ENCODE measurements at places on chromosomes 6 and 20.

DNA sequence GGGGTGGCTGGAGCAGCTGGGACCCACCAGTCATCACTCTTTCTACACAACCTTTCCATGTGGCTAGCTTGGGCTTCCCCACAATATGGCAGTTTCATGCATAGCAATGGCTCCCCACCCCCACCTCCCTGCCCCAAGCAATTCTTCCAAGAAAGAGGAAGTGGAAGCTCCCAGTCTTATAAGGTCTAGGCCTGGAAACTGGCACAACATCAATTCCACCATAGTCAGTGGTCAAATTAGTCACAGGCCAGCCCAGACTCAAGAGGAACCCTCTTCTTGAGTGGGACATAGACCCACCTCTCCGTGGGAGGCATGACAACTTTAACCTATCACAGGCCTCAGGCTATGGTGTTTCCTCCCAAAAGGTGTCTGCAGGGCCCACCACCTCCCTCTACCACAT lies 17.7 kb downstream of the TGM6 start:
- no peak for DNase-seq

DNA sequence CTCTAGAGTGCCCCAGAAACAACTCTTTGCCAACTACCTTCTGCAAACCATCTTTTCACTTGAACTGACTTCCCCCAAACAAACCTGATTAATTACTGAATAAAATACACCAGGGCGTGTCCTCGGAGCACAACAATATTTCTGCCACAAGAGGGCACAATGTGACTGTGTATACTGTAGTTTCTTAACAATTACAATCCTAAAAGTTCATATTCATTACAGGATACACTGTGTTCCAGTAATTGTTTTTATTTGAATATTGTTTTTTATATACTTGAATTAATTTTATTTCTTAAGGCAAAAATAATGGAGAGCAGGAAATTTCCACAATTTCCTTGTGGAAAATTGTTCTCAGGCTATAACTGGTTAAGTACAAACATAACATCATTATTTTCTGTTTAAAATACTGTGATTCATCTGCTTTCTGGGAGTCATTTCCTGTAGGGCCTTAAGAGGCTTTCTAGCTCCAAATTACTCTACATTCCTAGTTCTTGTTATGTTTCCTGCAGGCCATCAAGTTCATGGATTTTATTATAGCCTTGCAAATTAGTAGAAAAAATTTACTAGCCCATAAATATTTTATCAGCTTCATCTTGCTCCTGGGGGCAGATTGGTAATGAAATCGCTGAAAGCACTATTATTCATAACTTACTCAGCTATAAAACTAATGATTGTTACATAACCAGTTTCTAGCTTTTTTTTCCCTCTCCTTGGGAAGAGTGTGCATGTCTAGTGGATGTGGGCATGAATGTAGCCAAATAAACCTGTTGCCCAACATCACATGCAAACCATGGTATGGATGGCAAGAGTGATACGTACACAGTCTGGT lies 51.9 kb upstream of the SLC22A16 start:
- DNase-seq, result peak; percentile 58

DNA sequence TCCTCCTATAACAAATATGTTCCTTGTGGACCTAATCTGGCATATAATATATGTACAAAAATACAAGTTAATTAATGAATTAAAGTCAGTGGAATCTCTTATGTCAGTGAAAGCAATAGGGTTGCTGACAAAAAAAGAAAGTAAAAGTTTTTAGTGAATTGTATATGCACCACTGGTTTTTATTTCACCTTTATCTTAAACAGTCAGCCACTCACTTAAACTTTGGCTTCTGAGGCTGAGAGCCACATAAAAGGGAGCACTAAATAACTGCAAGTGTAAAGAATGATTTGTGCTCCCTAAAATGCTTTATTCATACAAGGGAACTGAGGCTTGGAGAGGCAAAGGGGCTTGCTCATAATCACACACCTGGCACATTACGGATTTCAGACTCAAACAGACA lies 9.9 kb upstream of the F13A1 start:
- DNase-seq, result peak; percentile 20

- no peak for DNase-seq
These were observed 28.6 kb downstream of the GPX5 start for GRCh38 chr6:28553986-28554881.

GRCh38 chr6:168525114-168525513 lies 84.1 kb downstream of the SMOC2 start:
- DNase-seq, result no peak

- no peak for DNase-seq
These were observed 206.7 kb upstream of the SULF2 start for GRCh38 chr20:47991875-47992488.

Measured in GM20000 (cell line).